ENCODE measurements at places on chromosomes 7 and 10.

GRCh38 chr10:88551246-88551645 is 31.9 kb downstream of the RNLS start:
- no peak for DNase-seq

DNA sequence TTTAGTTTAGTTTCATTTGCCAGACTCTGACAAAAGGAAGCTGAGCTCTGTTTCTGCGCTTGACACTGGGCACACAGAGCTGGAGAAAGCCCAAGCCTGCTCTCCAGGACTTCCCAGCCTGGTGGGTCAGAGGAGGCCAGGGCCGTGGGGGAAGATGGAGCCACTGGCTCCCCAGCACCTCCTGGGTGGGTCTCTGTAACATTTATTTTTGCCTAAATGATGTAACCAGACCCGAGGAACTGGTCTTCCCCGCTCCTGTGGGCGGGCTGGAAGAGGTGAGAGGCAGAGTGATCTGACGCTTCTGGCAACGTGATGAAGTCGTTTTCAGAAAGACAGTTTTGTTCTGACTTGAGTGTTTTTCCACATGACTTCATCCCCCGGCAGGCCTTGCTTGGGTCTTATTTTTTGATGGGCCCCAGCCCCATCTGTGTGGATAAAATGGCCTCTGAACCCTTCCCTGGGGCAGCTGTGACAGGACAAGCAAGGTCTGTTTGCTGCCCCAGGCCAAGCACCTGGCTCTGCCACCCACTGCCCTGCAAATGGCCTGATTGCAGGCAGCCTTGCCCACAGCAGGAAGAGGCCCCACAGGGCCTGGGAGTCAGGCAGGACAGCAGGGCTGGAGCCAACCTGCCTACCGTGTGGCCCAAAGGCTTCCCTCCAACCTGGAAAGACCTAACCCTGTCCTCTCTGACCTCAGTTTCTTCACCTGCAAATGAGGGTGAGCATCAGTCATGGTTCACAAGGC is 304.9 kb upstream of the ZMIZ1 start:
- DNase-seq = peak; percentile 39

DNA sequence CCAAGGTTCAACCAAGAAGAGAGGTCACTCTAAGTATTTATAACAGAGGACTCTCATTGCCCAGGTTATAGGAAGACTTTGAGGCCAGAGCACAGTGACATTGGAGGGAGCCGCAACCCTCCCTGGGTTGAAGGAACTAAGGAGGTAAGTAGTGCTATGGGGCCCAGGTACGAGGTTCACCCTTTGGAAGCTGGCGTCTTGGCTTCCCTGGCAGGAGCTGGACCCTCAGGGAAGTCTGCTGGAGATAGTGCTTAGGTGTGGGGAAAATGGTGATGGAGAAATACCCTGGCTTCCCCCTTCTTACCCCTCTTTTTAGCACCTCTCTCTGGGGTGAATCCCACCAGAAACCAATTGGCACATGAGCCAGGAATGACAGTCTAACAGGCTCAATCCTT is 317.9 kb upstream of the ZNF32 start:
- DNase-seq = peak; percentile 34

DNA sequence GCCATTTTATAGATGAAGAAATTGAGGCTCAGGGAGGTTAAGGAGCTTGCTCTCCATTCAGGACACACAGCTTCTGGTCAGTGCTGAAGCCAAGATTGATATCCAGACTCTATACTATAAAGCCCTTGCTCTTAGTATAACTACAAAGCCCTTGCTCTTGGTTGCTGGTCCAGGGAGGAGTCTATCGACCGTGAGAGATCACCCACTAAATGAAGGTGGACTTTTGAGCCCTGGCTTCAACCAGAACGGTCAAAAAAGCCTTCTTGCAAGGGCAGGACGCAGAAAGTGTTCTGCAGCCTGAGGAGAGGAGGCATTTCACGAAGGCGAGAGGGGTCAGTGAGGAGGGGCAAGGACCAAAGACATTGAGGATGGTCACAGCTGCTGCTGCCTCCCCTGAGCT is 176.3 kb downstream of the CYP26A1 start:
- no peak for DNase-seq

GRCh38 chr10:73850211-73850610 is 24.1 kb downstream of the CAMK2G start:
- DNase-seq = no peak

DNA sequence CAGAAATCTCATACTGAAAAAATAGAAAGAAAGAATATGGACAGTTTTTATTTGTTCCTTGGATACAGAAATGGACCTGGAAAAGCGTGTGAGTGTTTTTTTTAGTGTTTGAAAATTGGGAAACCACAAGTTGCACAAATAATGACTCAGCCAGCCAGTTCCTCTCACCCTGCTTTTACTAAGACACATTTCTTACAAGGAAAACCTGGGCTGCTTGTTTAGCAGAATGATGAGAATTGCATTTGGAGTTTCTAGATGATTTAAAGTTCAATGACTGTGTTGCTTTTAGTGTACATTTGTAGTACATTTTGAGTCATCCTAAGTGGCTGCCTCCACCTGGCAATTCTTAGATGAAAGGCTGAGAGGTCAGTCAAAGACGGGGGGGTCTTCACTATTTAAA is 218.7 kb downstream of the ABCA13 start:
- DNase-seq = no peak

DNA sequence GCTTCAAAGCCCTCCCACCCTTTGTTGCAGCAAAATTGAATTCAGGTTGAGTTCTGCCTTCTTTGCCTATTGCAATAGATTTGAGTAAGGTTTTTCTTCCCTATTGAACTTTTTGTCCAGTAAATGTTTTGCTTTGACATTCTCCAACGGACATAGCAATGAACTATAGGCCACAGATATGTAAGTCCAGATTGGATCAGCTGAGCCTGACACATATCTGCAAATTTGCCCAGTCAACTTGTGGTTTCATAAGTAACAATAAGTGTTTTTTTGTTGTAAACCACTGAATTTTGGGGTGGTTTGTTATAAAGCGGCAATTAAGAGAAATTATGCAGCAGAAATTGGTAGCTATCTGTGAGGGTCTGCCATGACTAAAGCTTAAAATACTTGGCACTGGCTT is 332.1 kb upstream of the SORCS1 start:
- DNase-seq = no peak

DNA sequence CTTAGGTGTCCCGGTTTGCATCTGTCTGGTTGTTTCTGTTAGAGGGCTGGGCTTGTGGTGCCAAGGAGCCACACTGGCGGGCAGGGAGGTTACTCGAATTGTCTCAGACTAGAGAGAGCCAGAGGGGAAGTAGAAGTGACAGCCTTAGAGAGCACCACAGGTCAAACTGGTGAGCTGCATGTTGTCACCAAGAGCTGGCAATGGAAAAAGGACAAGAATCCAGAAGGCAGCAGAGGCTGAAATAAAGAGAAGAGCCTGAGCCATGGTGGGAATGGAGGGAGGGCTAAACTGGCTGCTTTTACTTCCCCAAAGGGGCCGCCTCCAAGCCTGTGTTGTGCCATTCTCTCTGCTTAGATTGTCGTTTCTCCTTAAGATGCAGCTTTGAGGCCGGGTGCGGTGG is 31.1 kb upstream of the RHBDD2 start:
- DNase-seq = no peak

DNA sequence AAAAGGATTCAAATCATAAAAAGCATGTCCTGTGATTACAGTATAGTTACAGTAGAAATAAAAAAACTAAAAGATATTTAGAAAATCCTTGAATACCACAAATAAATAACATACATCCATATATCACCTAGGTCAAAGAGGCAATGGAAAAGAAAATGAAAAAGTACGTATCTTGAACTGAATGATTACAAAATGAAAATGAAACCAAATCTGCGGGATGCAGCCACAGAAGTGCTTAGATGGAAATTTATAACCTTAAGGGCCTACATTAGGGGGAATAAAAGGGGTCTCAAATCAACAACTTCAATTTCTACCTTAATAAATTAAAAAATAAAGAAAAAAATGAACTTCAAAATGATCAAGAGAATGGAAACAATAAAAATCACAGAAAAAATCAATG is 879.0 kb upstream of the CELF2 start:
- DNase-seq = no peak

GRCh38 chr7:77328669-77329068 is 87.5 kb downstream of the GSAP start:
- no peak for DNase-seq

GRCh38 chr10:74047871-74048270 is 50.0 kb downstream of the VCL start:
- no peak for DNase-seq

DNA sequence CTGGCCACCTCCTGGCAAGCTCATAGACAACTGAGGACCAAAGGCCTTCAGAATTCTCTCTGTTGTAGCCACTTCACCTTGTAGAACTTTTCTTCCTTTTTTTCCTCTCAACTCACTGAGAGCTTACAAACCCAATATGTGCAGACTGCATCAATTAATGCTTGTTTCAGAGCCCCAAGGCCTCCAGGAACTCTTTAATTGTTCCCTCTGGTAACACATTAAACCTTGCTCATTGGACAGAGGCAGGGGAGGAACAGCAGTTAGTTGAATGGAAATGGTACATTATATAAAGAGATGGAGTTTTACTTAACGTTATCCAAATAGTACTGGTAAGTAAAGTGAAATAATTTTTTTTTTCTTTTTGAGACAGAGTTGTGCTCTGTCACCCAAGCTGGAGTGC is 25.2 kb downstream of the STMP1 start:
- DNase-seq = no peak

- DNase-seq = no peak
Measured at GRCh38 chr7:19853261-19853832, 79.9 kb upstream of the TMEM196 start.

- DNase-seq = no peak
Measured at GRCh38 chr7:158995514-158995913, 139.2 kb downstream of the DYNC2I1 start.

- DNase-seq = no peak
Measured at GRCh38 chr7:101163279-101164070, 1.9 kb downstream of the VGF start.

GRCh38 chr10:586716-587115 is 102.8 kb downstream of the DIP2C start:
- DNase-seq = no peak

- no peak for DNase-seq
Measured at GRCh38 chr10:34489411-34489810, 325.7 kb downstream of the PARD3 start.

GRCh38 chr7:37391791-37392672 is 56.6 kb downstream of the ELMO1 start:
- no peak for DNase-seq

DNA sequence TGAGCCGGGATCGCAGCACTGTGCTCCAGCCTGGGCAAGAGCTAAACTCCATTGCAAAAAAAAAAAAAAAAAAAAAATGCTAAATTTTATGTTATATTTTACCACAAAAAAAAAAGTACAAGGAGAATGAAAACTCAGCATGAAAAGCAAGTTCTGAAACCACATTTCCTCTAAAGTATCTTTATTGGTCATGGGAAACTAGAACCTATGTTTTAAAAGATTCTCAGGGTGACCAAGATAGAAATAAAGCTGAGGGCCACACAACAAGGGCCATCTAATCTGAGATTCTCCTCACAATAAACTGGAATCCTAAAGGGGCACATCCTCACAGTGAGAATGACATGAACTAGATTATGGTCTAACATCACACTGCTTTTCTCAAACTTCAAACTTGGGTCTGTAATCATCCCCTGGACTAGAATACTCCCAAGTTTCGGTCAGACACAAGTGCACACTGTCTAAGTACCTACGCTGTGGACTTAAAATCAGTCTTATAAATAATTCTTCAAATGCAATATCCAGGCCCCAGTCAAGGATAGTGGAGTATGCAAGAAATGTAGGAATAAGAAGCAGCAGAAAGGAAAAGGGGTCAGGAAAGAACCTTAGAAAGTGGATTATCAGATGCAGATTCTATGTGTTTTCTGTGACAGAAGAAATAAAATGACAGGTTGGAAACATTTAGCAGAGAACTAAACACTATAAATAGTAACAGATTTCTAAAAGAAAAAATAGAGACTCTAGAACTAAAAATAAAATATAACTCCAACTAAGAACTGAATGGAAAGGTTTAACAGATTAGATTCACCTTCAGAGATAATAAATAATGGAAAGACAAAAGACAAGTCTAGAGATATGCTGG is 49.9 kb downstream of the COA1 start:
- DNase-seq = no peak

DNA sequence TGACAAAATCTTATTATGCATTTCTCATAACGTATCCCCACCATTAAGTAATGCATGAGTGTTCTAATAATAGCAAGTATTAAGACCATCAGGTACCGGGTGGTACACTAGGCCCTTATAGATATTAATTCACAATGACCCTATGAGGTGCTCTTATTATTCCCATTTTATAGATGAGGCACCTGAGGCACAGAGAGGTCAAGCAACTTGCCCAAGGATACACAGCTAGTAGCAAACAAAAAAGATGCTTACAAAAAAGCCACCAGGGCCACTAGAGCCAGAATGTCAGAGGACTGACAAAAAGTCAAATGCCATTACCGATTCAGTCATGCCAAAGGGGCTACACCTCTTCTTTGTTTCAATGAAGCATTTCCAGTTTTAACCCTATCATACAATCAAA is 5.9 kb downstream of the RSU1 start:
- no peak for DNase-seq

- DNase-seq = no peak
Measured at GRCh38 chr10:89364531-89364930, 13.3 kb upstream of the IFIT1B start.

DNA sequence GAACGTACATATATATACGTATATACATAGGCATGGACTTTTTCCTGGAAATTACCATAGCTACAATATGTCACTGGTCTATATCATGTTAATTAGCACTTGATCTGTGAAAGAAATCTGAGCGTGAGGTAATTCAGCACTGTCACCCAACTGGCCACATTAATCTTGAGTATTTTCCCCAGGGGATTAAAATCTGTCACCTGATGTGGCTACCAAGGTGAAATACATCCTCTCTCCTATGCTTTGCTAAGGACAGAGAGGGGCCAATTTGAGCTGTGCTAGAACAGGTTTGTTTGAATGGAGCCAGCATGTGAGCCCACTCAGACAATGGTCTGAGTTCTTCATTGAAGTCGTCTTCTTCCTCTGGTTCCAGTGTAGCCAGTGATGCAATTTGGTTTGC is 33.3 kb downstream of the CYCS start:
- DNase-seq = no peak

DNA sequence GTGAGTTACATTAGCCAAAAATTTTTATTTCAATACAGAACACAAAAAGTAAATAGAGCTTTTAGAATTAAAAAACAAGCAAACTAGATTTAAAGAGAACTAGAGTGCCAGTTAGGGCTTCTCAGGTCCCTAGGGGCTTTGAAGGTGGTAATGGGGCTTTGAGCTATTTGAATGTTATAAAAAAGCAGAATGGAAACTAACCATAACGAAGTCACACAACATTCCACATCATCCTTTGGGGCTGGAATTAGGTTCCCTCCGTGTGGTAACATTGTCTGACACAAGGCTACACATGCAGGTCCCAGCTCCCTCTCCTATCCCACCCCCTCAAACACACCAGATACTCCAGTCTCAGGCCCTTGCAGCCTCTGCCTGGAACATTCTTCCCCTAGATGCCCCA is 15.3 kb downstream of the JAZF1 start:
- no peak for DNase-seq

All from stimulated activated effector memory CD8-positive, alpha-beta T cell treated with anti-CD3 and anti-CD28 coated beads, Interleukin-12 subunit alpha, Interleukin-12 subunit beta, amount 100 ng/mL, for 72 hours (primary cell).